GM03348 (cell line): ENCODE measurements at places on chromosomes 6 and 20.

GRCh38 chr20:46347841-46348803, 39.8 kb upstream of the CDH22 start:
- peak; percentile 48 for DNase-seq

- peak; percentile 76 for DNase-seq
These were observed 86.8 kb downstream of the GJA1 start for GRCh38 chr6:121522265-121522664.

GRCh38 chr6:32883789-32884188, 29.8 kb downstream of the PSMB9 start:
- peak; percentile 55 for DNase-seq

DNA sequence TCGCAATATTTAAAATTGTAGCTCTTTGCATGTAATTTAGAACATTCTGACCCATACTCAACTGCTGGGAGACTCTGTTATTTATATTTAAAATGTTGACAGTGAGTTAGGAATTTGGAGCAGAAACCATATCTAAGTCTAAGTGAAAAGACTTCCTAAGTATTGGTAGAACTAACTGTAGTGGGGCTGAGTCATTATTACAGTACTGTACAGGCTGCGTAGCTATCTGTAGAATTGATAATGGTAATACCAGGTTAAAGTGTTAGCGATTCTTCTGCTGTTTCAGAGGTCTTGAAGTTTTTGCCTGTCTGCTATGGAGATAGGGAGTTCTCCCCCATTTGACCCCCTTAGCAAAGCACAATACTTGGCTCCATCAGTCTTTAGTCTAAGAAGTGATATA, 3.6 kb downstream of the TOP1 start:
- no peak for DNase-seq

DNA sequence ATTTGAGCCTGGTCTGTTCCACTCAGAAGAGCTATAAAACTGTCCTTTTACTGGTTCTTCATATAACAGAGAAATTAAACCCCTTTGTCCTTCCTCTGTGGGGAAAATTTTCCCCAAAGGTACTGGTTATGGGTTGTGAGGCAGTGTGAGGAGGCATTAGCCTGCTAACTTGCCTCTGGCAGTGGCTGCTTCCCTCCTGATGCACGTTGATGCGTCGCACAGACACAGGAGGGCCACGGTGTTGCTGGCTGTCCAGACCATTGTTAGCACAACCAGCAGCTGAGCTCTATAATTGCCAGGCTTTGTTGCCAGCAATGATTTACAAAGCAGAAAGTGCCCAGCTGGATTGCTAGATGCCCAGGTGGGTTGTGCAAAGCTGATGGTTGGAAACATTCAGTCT, 10.1 kb downstream of the AAR2 start:
- DNase-seq: no peak

GRCh38 chr6:106574741-106575458, 54.4 kb downstream of the RTN4IP1 start:
- DNase-seq: peak; percentile 75

GRCh38 chr6:145086197-145086596, 649.1 kb downstream of the EPM2A start:
- DNase-seq: peak; percentile 6

- DNase-seq: no peak
These were observed 488.8 kb downstream of the CD83 start for GRCh38 chr6:14606353-14606752.

- no peak for DNase-seq
These were observed 319.4 kb downstream of the CD109 start for GRCh38 chr6:74015427-74015826.

GRCh38 chr6:35955521-35955920, 34.6 kb upstream of the SRPK1 start:
- DNase-seq: no peak

DNA sequence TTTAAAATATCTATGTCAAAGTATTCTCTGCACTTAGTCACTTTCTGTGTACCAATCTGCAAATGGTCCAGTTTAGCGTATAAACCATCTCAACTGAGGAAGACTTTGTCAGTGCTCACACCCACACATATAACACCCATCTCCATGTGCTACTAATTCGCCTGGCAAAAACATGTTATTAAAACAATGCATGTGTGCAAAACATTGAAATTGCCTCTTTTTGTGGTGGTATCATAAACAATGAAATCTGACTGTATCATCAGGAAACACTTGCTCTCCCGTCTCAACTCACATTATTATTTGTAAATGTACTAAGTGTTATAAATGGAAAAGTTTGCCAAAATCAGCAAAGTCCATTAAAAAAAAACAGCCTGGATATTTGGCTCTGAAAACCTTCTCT, 105.9 kb upstream of the FOXC1 start:
- DNase-seq: no peak

- DNase-seq: peak; percentile 62
These were observed 129.2 kb downstream of the FYN start for GRCh38 chr6:111743862-111744692.
